ENCODE measurements at places on chromosomes 3 and 15.
A peak's percentile ranks its signal among the peaks of the same experiment; 100 is the strongest.

GRCh38 chr3:141083836-141084649 is 32.9 kb downstream of the SPSB4 start:
- H3K36me3 ChIP-seq = no peaks in the 10 kb centered on the region
- DNase-seq = no peak
- H3K27ac ChIP-seq = no peak overlapping the region
- H3K27me3 ChIP-seq = peaks cover 17% of the 10 kb centered on the region
- H3K4me3 ChIP-seq = no peak overlapping the region

- H3K36me3 ChIP-seq = no peaks in the 10 kb centered on the region
- peak overlapping the region; percentile 48 for H3K27ac ChIP-seq
- no peak overlapping the region for H3K4me3 ChIP-seq
- no peak for DNase-seq
- H3K4me1 ChIP-seq = peaks cover 22% of the 10 kb centered on the region
Measured at GRCh38 chr3:123618076-123618708, 33.3 kb upstream of the HACD2 start.

DNA sequence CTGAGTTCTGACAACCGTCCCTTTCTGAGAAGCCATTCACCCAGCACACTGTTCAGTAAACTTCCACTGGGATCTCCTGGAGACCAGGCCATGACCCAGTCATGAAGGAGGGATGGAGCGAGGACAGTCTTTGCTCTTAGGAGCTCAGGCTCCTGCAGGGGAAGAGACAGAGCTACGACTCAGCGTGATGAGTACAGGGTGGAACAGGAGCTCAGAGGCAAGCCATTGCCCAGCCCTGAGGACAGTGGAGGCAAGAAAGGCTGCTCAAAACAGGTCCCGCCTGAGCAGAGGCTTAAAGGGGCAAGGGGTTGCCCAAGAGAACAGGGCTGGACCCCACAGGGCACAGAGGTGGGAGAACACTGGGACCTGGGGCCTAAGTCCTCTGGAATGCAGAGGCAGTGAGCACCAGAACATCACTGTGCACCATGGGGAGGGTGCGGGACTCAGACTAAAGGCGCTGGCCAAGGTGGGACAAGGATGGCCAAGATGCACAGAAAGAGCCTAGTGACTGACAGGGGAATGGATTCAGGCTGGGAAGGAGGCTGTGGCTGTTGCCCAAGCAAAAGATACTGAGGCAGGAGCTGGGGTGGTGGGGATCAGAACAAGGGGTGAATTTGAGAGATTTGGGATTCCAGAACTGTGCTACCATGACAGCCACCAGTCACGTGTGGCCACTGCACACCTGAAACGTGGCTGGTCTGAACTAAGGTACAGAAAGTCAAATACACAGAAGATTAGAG is 25.8 kb downstream of the TMEM43 start:
- H3K4me1 ChIP-seq = no peaks in the 10 kb centered on the region
- DNase-seq = no peak
- H3K27ac ChIP-seq = peak overlapping the region; percentile 52
- peaks cover 5% of the 10 kb centered on the region for H3K27me3 ChIP-seq
- peak overlapping the region; percentile 19 for H3K4me3 ChIP-seq

DNA sequence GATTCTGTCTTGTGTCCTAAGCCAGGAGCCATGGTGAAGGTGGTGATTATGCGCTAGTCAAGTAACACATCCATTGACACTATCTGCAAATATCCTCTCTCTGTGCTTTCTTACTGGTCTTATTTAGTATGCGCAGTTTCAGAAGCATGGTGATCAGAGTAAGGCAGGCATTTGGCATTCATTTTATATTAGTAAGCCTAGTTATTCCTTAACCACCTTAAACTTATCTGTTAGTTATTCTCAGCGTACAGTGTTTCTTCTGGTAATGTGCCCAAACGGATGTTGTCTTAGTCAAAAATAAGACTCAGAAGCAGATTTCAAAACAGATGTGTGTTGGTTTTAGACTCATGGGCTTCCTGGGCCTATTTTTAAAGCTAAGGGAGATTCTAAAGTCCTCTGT is 329.2 kb downstream of the GRM7 start:
- no peaks in the 10 kb centered on the region for H3K36me3 ChIP-seq
- H3K27me3 ChIP-seq = no peaks in the 10 kb centered on the region
- H3K4me3 ChIP-seq = no peak overlapping the region
- H3K4me1 ChIP-seq = no peaks in the 10 kb centered on the region
- H3K27ac ChIP-seq = no peak overlapping the region

- H3K27me3 ChIP-seq = peaks cover 2% of the 10 kb centered on the region
- H3K27ac ChIP-seq = no peak overlapping the region
- H3K4me3 ChIP-seq = no peak overlapping the region
- H3K36me3 ChIP-seq = peaks cover 13% of the 10 kb centered on the region
- H3K4me1 ChIP-seq = peaks cover 3% of the 10 kb centered on the region
- DNase-seq = no peak
Measured at GRCh38 chr15:99176757-99177156, 71.9 kb downstream of the SYNM start.

DNA sequence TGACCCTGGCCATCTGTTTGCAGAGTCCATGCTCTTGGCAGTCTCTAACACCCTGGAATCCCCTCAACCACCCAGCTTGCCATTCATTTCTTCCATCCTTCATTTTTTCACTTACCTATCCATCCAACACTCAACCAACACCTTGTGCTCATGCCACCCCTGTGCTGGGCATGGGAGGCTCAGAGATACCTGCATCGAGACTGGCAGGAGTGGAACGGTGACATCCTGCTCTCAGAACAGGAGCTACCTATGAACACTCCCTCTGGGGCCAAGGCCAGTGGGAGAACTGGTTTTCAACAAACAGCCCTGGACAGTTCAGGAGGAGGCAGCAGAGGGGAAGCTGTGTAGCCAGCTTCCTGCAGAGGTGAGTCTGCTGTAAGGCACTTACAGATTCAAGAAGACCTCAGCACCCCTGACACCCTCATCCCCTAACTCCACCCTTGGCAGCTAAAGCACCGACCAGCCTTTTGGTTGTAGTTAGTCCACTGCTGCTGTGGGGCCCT is 19.5 kb upstream of the ATP2B2 start:
- peaks cover 8% of the 10 kb centered on the region for H3K27me3 ChIP-seq
- peaks cover 9% of the 10 kb centered on the region for H3K4me1 ChIP-seq
- no peak overlapping the region for H3K27ac ChIP-seq
- H3K36me3 ChIP-seq = no peaks in the 10 kb centered on the region

DNA sequence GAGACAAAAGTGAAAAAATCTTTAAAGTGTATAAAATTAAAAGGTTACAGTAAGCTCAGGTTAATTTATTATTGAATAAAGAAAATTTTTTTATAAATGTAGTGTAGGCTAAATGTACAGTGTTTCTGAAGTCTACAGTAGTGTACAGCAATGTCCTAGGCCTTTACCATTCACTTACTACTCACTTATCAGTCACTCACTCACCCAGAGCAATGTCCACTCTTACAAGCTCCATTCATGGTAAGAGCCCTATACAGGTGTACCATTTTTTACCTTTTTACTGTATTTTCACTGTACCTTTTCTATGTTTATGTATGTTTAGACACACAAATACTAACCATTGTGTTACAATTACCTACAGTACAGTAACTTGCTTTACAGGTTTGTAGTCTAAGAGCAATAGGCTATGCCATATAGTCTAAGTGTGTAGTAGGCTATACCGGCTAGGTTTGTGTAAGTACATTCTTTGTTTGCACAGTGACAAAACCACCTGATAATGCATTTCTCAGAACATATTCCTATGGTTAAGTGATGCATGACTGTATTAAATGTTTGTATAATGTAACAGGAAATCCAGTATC is 38.1 kb upstream of the NECTIN3 start:
- no peaks in the 10 kb centered on the region for H3K27me3 ChIP-seq
- no peaks in the 10 kb centered on the region for H3K4me1 ChIP-seq
- H3K27ac ChIP-seq = no peak overlapping the region
- H3K4me3 ChIP-seq = no peak overlapping the region
- DNase-seq = no peak

DNA sequence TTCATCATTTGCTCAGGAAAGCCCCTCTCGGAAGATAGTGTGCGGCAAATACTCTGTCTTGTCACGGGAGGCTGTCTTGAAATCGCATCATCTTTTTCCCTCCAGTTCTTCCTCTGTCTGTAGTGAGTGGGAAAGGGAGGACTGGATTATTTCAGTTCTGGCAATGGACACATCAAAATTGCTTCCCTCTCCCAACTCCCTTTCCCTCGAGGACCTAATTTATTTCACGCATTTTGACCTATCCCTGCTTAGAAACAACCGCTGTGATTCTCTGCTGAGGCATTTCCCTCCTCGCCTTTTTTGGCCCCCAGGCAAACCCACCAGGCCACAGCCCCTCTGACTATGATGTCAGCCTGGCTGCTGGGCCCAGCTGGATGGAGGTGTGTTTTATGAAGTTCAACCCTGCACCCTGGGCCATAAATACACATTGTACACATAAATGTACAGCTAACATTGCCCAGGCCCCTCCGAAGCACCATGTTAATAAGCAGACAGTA is 138.7 kb upstream of the LRTM1 start:
- no peaks in the 10 kb centered on the region for H3K36me3 ChIP-seq
- peaks cover 10% of the 10 kb centered on the region for H3K4me1 ChIP-seq
- no peak overlapping the region for H3K4me3 ChIP-seq
- no peak overlapping the region for H3K27ac ChIP-seq
- no peak for DNase-seq

- H3K4me1 ChIP-seq = no peaks in the 10 kb centered on the region
- H3K27ac ChIP-seq = no peak overlapping the region
- no peak overlapping the region for H3K4me3 ChIP-seq
Measured at GRCh38 chr3:132088291-132088690, 53.5 kb upstream of the CPNE4 start.

DNA sequence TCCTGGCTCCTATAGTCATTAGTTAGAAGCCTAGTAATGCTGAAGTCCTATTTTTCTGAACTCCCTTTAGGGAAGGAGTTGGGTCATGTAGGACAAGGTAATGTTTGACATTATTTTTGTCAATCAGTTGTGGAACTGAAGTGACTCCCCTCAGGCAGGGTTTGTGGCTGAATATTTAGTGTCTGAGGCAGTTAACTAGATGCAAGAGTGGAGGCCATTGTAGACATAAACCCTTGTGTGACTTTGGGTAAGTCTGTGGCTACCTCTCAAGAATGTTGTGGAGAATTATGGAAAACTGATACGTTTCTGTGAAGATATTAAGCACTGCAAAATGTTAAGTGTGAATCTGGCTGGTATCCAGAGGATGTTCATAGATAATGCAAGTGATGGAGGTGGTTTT is 125.2 kb upstream of the PHLDB2 start:
- peaks cover 4% of the 10 kb centered on the region for H3K4me1 ChIP-seq
- H3K36me3 ChIP-seq = peaks cover 4% of the 10 kb centered on the region
- no peak for DNase-seq
- no peak overlapping the region for H3K4me3 ChIP-seq
- H3K27me3 ChIP-seq = no peaks in the 10 kb centered on the region
- no peak overlapping the region for H3K27ac ChIP-seq

DNA sequence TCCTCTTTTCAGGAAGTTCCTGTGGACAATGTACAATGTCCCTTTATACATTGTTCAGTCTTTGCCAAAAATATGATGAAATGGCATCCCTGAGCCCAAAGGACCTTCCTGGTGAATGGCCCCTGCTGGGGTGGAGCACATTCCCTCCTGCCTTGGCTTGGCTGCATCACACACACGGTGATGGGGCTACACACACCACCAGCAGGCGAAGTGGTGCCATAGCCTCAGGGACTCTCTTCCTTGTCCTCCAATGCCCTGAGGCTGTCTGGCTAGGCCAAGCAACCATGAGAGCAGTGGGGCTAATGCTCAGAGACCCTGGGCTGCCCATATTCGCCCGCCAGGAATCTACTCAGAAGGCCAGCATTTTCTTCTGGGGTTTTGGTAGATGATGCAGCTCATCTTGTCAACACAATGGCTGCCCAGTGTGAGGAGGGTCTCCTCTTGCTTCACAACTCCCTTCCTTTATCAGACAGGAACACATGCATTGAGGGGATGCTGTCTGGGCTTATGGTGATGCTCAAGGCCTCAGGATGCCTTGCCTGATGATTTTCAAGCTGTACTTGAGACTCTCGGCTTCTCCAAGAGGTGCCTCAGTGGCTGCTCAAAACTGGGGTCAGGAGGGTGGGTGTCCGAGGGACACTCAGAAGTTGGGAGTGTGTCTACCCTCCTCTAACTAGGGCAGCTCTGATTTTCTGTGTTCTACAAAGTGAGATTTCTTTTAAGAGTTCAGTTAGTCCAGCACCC is 40.9 kb upstream of the EPHB1 start:
- H3K36me3 ChIP-seq = no peaks in the 10 kb centered on the region
- no peak overlapping the region for H3K4me3 ChIP-seq
- H3K4me1 ChIP-seq = no peaks in the 10 kb centered on the region
- H3K27ac ChIP-seq = no peak overlapping the region
- no peak for DNase-seq
- H3K27me3 ChIP-seq = peaks cover 2% of the 10 kb centered on the region
